ENCODE measurements at places on chromosomes 4 and X.

- peak; percentile 6 for DNase-seq
These were observed 49.5 kb downstream of the RGS12 start for GRCh38 chr4:3342182-3342854.

GRCh38 chrX:17750436-17750835, 13.1 kb downstream of the SCML1 start:
- no peak for DNase-seq

GRCh38 chr4:122619611-122620010, 1.3 kb downstream of the IL21 start:
- no peak for DNase-seq

DNA sequence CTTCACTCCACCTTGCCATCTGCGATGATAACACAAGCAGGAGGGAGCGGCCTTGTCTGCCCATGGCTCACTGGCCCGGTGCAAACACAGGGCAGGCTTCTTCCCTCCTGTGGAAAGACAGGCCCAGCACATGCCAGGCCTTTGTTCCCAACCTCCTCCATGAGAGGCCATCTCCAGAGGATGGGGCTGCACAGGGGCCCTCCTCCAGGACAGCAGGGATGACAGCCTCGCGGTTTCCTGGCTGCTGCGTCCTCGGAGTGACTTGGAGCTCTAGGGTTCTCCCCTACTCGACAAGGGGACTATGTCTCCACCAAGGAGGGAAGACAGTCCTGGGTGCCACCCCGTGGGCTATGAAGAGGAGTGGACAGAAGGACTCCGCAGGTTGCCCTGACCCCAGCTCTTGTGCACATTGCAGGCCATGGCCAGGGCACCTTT, 21.8 kb downstream of the RNF212 start:
- no peak for DNase-seq

- no peak for DNase-seq
These were observed 22.8 kb upstream of the KIAA1210 start for GRCh38 chrX:119150163-119151050.

GRCh38 chr4:159764343-159764952, 661.6 kb downstream of the RAPGEF2 start:
- no peak for DNase-seq

GRCh38 chr4:141524116-141524515, 112.3 kb upstream of the IL15 start:
- DNase-seq, result no peak

GRCh38 chr4:112647785-112648184, 10.8 kb downstream of the LARP7 start:
- DNase-seq, result no peak

- no peak for DNase-seq
These were observed 114.3 kb downstream of the DCK start for GRCh38 chr4:71107726-71108125.

DNA sequence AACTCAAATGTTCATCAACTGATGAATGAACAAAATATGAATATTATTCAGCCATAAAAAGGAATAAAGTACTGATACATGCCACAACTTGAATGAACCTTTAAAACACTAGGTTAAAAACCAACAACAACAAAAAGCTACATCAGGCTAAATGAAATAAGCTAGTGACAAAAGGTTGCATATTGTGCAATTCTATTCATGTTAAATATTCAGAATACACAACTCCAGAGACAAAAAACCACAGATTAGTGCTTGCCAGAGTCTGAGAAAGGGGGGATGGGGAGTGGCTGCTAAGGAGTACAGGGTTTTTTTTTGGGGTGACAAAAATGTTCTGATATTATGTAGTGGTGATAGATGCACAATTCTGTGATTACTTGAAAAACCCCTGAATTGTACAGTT, 58.5 kb downstream of the HAUS3 start:
- no peak for DNase-seq

All from naive thymus-derived CD4-positive, alpha-beta T cell (primary cell).